Activated T-cell treated with anti-CD3 and anti-CD28 coated beads, Interleukin-2, amount 50 U/mL, for 48 hours (primary cell): ENCODE measurements at places on chromosomes 11 and 22.

DNA sequence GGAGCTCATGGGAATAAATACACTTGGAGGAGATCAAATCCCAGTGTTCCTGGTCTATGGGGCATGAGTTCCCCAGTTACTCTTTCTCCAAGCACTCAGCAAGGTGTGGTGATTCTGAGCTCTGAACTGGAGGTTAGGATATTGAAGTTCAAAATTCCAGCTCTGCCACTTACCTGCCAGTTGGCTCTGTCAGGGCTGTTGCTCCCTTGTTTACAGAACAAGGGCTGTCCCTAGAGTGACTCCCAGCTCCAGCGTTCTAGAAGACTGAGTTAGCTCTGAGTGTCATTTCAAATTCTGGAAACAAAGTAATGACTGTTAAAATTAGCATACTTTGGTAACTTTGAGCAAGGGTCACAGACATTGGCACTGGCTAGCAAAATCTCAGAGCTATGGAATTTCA, 69.7 kb upstream of the ZBED5 start:
- no peak for DNase-seq

- DNase-seq = no peak
Measured at GRCh38 chr11:61153593-61154095, 7.6 kb downstream of the VPS37C start.

DNA sequence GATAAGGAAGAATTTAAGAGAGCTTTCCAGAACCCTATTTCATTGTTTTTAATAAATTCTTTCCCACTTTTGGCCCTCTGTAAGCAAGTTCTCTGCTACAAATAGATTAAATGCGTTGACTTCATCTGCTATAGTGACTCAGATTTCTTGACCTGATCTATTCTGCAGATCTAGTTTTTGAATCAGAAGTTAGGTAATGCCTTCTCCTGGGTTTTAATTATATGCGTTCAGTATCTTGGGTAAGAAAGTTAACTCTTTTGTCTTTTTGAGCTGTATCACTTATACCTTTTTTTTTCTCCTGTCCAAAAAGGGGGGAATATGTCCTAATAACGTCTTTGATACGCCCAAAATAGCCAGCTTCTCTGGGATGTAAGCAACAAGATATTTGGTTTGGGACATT, 2.4 kb upstream of the HEPHL1 start:
- no peak for DNase-seq

DNA sequence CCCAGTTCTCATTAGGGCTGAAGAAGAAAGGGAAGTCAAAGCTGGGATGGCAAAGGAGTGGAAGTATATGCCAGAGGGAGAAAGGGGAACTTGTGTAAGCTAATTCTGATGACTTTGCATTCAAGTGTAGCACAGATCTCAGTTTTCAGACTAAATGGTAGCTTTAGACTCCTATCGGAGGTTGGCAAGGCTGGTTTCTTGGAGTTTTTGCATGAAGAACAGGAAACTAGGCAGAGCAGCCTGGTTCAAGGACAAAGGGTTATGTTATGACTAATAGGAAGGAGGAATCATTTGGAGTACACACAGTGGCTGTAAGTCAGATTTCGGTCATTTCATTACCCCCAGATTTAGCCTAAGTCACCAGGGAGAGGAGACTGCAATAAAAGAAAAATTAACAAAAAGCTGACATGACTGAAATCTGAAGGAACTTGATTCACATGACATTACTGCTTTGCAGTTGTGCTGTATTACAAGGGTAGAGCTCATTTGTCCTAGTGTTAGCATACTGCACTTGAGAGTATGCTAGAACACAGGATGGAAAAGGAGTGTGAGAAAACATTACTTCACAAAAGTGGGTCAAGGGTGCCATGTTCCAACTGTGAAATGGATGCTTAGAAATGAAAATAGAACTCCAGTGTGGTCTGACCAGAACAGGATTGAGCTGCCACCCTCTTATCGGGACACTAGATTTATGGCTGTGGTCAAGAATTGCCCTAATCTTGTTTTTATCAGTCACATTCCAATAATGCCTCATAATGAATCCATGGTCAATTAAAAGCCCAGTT, 23.6 kb downstream of the ADM start:
- DNase-seq = no peak

- DNase-seq = no peak
Measured at GRCh38 chr11:21556926-21557325, 636.0 kb upstream of the ANO5 start.

DNA sequence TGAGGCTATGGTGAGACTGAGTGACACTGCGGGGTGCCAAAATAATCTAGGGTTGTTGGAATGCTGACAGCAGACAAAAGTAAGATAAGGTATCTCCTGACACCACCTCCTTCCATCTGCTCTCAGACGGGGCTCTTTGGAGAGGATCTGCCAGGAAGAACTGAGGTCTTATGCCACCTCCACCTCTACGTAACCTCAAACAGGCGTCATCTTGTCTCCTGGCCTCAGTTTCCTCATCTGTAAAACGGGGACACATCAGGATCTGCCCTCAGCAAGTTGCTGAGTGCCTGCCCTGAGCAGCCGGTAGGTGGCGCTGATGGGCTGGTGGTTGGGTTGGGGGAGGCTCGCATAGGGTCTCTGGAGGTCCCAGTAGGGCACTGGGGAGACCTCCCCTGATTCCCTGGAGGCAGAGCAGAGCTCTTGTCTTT, 1.7 kb upstream of the MYEOV start:
- peak; percentile 69 for DNase-seq
